ENCODE measurements at places on chromosomes 13 and 19.

- no peak for DNase-seq
Measured at GRCh38 chr19:11860721-11861120, 12.2 kb downstream of the ZNF439 start.

DNA sequence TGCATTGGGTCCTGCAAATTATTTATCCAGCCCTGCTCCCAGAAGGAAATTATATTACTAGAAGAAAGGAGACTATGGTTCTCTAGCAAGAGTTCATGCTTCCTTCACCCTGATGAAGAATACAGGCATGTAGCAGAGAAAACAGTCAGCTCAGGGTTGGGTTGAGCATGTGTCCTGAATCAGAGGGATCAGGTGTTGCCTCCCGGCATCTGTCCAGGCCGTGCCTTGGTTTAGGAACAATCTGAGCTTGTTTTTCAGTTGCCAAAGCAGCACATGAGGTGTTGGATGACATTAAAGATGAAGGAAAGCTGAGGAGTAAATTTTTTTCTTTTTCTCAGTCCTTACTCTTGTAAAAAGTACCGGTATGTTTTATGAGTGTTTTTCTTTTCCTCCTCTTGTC, 62.0 kb downstream of the KL start:
- DNase-seq, result no peak

DNA sequence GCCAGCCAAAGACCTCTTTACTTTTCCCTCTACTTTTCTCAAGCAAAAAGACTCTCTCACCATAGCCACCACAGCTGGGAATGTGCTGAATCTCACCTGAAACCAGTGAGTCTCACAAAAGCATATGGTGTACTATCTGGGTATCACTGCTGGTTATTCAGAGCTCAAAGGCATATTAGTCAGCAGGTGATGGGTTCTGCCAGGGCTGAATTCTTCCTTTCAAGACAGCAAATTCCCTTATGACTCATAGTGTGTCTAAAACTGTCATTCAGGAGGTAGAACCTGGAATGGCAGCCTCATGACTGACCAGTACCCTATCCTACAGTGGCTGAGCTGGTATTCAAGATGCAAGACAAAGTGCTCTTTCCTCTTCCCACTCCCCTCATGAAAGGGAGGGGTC, 2859.1 kb downstream of the PCDH9 start:
- DNase-seq, result no peak

GRCh38 chr19:18029617-18030338, 21.8 kb downstream of the ARRDC2 start:
- DNase-seq, result peak; percentile 95

GRCh38 chr13:30895773-30896172, 10.3 kb upstream of the MEDAG start:
- DNase-seq, result no peak

DNA sequence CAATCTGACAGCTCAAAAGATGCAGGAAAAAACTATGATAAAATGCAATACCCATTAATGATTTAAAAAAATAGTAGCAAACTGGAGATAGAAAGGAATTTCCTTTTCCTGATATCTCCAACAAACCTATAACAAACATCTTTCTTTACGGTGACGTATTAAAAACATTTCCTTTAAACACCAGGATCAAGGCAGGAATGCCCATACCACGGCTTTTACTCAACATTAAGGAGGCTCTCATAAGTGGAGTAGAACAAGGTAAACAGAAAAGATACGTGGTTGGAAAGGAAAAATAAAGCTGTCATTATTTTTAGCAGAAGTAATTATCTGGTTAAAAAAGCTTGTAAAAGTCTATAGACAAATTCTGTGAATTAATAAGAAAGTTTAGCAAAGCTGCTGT, 61.1 kb downstream of the MIPEP start:
- DNase-seq, result no peak

DNA sequence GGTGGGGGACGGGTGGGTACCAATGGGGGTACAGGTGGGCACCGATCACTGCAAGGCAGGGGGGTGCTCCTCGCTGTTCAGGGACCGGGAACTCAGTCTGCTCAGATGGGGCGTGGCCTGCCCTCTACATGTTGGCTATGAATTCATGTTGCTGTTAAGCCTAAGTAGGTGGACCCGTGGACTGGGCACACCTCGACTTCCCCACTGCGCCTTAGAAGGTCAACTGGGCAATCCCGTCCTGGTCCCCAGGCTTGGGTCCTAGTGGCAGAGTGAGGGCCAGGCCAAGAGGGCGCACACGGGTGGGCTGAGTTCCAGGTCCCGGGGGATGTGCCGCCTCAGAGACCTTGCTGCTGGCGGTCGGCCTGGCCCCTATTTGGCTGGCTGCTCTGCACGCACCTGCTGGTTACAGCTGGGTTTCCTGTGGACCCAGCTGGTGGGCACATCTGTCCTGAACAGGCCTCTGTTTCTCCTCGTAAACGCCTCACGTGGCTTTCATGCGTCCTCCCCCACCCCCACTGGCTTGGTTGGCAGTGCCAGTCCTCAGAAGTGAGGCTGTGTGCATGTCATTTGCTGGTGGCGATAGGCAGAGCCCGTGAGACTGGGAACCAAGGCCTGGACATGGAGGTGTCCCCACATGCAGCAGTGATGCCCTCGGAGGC, 13.5 kb upstream of the ZNF554 start:
- no peak for DNase-seq

GRCh38 chr13:32829676-32830335, 186.4 kb upstream of the KL start:
- DNase-seq, result no peak

Data from NCI-H1694 (cell line).